Effector memory CD8-positive, alpha-beta T cell (primary cell): ENCODE measurements at places on chromosomes 12 and 14.

DNA sequence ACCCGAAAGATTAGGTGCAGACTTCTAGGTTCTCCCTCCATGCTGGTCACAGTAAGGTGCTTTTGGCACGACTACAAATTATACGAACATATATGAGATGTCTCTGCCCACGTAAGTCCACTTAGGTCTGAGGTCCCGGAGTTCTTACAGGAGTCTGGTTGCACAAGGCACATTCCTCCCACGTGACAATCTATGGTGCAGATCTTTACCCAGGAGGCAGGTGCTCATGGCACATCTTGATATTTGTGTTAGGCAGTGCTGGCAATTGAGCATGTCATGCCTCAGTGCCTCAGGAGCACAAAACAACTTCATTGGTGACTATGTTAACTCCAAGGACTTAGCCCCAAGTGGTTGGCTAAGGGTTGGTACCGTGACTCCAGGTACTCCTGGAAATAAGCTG is 92.0 kb upstream of the AMN1 start:
- no peaks in the 10 kb centered on the region for H3K27me3 ChIP-seq
- no peaks in the 10 kb centered on the region for H3K36me3 ChIP-seq
- H3K4me1 ChIP-seq, result no peaks in the 10 kb centered on the region
- H3K4me3 ChIP-seq, result no peak overlapping the region

DNA sequence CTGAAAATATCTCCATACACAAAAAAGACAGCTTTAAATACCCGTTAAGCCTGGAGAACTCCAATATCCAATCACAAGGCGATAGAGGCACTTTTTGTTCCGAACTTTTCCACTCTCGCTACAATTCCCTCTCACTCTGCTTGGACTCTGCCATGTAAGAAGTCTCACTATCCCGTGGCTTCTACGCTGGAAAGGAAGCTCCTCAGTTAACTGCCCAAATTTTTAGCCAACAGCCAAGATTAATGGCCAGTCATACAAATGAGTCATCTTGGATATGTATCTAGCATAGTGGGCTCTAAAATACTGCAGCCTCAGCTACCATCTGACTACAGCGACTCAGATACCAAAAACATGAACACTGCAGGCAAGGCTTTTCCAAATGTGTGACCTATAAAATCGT is 45.5 kb upstream of the RERGL start:
- no peak overlapping the region for H3K4me3 ChIP-seq
- no peak overlapping the region for H3K27ac ChIP-seq
- DNase-seq, result no peak

- H3K4me3 ChIP-seq, result no peak overlapping the region
- no peak for DNase-seq
- no peak overlapping the region for H3K27ac ChIP-seq
- H3K27me3 ChIP-seq, result no peaks in the 10 kb centered on the region
Observed at GRCh38 chr14:72966038-72966437, 39.8 kb downstream of the DCAF4 start.

DNA sequence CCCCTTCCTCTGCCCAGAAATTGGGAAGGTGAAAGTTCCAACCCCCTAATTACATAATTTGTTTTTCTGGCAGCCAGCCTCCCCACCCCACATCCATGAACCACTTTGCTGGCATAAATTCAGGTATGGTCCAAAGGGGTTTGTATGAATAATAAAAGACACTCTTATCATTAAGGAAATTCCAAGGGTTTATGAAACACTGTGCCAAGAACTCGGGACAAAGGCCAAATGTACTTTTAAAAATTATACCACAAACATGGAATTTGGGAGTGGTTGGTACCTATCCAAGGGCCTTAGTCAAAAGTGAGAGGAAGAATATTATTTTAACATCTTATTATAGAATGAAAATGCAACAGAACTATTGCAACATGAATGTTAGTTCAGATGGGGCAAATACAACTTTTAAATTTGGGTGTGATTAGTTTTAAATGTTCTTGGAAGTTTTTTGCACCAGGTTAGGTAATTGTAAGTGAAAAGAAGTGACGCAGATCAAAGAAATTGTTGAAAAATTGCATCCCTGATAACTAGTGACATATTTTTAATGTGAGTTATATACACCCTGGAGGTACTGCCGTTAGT is 217.8 kb downstream of the TMEM117 start:
- no peaks in the 10 kb centered on the region for H3K36me3 ChIP-seq
- H3K27ac ChIP-seq, result no peak overlapping the region
- peaks cover 5% of the 10 kb centered on the region for H3K4me1 ChIP-seq

GRCh38 chr14:74983343-74983742 is 19.4 kb upstream of the EIF2B2 start:
- no peak overlapping the region for H3K4me3 ChIP-seq
- H3K4me1 ChIP-seq, result no peaks in the 10 kb centered on the region
- DNase-seq, result no peak
- H3K27ac ChIP-seq, result no peak overlapping the region

DNA sequence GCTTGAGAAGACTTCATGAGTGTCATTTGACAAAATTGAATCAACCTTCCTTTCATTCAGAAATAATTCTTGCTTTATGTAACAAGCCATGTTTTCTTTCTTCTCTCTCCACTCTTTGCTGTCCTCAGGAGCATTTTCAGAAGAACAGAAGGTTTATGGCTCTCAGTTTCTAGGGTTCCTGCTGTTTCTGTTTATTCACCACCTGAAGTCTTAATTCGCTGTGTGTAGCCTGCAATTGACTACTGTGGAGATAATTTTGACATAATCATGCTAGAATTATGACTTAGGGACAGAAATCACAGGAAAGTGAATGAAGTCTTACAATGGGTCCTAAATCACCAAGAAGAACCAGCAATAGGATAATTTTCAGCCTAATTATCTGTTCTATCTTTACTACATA is 7.2 kb upstream of the PLEKHG7 start:
- peaks cover 6% of the 10 kb centered on the region for H3K27me3 ChIP-seq
- no peaks in the 10 kb centered on the region for H3K36me3 ChIP-seq
- no peak for DNase-seq
- H3K4me3 ChIP-seq, result no peak overlapping the region
- H3K4me1 ChIP-seq, result no peaks in the 10 kb centered on the region
- H3K27ac ChIP-seq, result no peak overlapping the region
